ENCODE measurements at places on chromosomes 12 and 14.
A peak's percentile ranks its signal among the peaks of the same experiment; 100 is the strongest.

DNA sequence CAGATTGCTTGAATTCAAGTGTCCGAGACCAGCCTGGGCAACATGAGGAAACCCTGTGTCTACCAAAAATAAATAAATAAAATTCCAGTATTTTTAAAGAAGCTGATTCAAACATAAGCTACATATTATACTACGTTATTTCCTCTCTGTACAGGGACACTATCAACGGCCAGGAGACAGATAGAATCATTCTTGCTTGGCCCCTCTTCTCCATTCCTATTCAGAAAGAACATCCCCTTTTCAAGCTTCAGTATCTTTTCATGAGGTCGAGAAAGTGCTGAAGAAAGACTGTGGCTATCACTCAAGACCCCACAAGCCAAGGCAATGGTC is 314 bp upstream of the DHRS7 start:
- DNase-seq = no peak

- DNase-seq = no peak
These were observed 21.0 kb downstream of the PIGH start for GRCh38 chr14:67579040-67579439.

- no peak for DNase-seq
These were observed 1371.1 kb downstream of the FSCB start for GRCh38 chr14:43135877-43136411.

- DNase-seq = no peak
These were observed 45.4 kb downstream of the KDM2B start for GRCh38 chr12:121535150-121536053.

GRCh38 chr14:90487031-90487430 is 90.2 kb downstream of the CALM1 start:
- DNase-seq = peak; percentile 93

- peak; percentile 47 for DNase-seq
These were observed 31.5 kb downstream of the TMEM63C start for GRCh38 chr14:77212943-77213678.

DNA sequence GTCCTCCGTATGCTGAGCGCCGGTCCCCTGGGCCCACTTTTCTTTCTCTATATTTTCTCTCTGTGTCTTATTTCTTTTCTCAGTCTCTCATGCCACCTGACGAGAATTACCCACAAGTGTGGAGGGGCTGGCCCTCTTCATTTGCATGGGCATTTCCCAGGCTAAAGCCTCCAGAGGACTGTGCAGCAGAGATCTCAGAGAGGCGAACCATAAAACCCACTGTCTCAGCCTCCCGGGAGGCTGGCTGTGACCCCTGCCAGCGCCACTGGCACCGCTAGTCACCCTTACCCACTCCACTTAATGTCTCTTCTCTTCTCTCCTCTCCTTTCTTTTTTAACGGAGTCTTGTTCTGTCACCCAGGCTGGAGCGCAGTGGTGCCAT is 7.1 kb upstream of the SERPINA9 start:
- DNase-seq = no peak

GRCh38 chr14:49828640-49829039 is 23.9 kb downstream of the NEMF start:
- no peak for DNase-seq

DNA sequence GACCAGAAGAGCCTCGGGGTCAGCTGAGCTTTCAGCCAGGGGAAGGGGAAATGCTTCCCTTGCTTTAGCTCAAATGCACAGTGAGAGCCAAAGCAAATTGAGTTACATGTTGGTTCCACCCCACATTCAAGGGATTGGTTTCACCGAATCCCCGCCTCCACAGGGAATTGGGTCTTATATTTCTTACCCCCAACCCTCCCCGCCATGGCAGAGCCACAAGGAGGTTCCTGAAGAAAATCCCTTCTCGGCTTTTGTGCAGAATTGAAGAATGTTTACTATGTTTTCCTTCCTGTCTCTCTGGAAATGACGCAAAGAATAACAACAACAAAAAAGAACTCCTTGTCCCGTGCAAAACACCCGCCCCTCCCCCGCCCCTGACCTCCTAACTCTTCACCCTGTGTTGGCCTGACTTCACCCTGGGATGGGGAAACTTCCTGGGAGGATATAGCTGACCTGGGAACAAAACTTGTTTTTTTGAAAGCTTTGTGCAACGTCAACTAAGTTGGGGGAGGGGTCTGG is 21.9 kb upstream of the CIPC start:
- no peak for DNase-seq

DNA sequence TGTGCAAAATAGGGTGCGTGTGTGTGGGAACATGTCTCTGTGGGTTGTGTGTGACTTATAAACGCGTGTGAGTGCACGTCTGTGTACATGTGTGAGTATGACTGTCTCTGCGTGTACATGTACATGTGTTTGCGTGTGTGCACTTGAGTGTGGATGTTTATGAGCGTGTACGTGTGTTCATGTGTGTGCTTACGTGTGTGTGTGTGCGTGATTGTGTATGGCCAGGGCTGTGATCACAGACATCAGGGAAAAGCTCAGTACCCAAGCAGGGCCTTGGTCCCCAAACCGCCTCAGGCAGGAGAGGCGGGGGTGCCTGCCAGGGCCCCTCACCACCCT is 326.3 kb upstream of the DIO3 start:
- no peak for DNase-seq

- DNase-seq = no peak
These were observed 111.9 kb downstream of the NTS start for GRCh38 chr12:85985996-85986395.

DNA sequence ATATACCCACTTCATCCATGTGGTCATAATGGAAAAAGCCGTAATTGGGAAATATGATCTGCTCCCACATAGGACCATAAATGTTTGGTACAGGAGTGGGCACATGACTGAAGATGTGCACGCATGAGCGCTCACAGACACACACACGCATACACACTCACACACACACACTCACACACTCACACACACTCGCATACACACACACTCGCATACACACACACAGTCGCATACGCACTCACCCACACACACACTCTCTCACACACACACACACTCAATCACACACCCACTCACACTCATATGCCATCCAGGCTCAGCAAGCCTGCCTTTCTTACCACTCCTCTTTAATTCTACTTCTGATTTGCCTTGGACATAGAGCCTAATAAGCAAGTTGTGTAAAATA is 45.6 kb upstream of the EGLN3 start:
- DNase-seq = no peak

DNA sequence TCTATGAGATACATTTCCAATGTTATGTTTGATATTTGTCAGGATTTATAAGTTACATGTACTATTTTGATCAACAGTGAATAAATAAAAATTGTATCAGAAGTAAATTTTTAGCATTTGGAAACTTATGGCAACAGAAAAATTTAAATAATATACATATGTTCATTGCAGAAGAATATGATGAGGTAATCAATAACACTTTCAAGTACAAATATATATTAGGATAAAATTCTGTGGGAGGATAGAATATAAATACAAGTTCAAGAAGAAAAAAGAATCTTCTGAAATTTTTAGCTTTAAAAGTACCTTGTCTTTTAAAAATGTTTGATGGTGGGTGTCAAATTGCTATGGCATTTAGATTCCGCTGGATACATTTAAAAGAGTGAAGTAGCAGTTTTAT is 102.8 kb upstream of the MUCL1 start:
- DNase-seq = no peak

GRCh38 chr14:73265721-73266046 is 28.4 kb downstream of the PAPLN start:
- DNase-seq = no peak

- no peak for DNase-seq
These were observed 14.2 kb downstream of the ATXN2 start for GRCh38 chr12:111584959-111585358.

GRCh38 chr14:34596891-34597290 is 33.1 kb downstream of the SNX6 start:
- DNase-seq = no peak

DNA sequence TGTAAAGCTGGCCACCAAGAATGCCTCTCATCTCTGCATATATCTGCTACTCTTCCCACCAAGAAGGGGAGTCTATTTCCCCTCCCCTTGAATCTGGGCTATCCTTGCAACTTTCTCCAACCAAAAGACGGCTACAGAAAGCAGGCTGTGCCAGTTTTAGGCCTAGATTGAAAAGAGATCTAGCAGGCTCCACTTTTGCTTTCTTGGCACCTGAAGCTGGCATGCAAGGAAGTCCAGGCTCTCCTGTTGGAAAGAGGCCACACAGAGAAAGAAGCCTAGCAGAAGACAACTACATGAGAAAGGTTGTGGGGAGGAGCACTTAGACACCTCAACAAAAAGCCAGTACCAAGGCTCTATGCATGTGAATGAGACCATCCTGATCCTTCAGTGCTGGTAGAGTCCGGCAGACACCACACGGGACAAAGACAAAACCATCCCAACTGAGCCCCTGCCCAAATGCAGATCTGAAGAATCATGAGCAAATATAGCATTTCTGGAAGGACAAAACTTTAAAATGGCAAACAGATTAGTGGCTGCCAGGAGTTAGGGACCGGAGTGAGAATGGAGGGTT is 68.0 kb downstream of the SPPL3 start:
- DNase-seq = no peak

DNA sequence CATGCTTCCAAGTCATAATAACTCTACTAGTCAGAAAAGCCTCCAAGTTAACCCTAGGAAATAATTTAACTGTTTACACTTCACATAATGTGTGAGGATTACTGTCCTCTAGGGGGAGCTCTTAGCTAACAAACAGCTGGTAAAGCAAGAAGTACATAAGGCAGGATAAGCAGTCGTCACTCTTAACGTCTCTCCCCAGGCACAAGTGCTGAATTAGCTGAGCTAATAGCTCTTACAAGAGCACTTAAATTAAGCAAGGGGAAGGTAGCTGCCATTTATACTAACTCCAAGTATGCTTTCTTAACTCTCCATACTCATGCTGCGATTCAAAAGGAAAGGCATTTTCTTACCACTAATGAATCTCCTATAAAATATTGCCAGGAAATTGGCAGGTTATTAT is 79.3 kb upstream of the TSPAN11 start:
- peak; percentile 86 for DNase-seq

DNA sequence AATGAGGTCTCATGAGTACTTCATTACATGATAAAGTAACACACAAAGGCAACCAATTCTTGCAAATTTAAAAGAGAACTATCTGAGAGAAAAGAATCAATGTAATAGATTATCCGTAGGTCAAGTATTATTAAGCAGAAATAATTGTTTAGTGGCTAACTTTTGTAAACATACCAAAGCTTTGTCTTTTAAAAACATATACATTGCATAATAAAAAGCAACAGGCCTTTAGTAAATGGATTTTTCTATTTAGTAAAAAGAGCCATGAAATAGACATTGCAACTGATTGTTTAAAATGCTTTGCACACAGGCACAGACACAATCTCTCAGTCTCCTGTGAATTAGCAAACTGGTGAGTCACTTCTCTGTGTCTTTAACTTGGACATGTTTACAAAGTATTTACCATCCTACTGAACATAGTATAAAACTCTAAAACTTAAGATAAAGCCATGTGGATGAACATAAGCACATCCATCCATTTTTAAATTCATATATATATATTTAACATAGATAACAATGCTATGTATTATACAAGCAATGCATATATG is 518.7 kb upstream of the MGAT4C start:
- no peak for DNase-seq

GRCh38 chr12:54359762-54360351 is 4.4 kb downstream of the GPR84 start:
- no peak for DNase-seq

DNA sequence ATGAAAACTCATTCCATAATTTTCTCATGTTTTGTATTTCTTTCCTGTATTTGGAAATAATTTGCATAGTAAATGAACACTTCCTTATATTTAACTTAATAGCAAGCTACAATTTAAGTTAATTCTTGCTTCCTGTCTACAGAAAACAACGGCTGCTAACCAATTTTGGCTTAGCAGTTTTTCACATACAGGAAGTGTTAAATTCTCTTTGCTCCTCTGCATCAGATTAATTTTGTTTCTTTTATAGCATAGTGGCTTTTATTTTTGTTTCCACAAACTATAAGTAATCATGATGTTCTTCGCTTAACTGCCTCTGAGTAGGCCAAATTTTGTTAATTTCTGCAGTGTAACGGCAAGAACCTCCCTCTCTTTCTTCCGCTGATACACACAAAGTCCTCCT is 182.9 kb downstream of the ALX1 start:
- DNase-seq = no peak

DNA sequence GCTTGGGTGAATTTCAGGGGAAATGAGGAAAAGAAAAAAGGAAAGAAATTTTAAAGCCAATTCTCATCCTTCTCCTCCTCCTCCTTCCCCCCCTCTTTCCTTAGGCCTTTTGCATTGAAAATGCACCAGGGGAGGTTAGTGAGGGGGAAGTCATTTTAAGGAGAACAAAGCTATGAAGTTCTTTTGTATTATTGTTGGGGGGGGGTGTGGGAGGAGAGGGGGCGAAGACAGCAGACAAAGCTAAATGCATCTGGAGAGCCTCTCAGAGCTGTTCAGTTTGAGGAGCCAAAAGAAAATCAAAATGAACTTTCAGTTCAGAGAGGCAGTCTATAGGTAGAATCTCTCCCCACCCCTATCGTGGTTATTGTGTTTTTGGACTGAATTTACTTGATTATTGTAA is 1.9 kb downstream of the HOXC4 start:
- DNase-seq = no peak

GRCh38 chr14:51604073-51604472 is 47.6 kb upstream of the FRMD6 start:
- no peak for DNase-seq

- DNase-seq = no peak
These were observed 630.4 kb downstream of the DIO2 start for GRCh38 chr14:79580906-79581305.

- no peak for DNase-seq
These were observed 56.3 kb downstream of the SPPL3 start for GRCh38 chr12:120847814-120848213.

- DNase-seq = no peak
These were observed 56.9 kb downstream of the AMN start for GRCh38 chr14:102979406-102979805.

- no peak for DNase-seq
These were observed 97.1 kb downstream of the OTOGL start for GRCh38 chr12:80196419-80196818.

All from SHP77 (cell line).